Non-pigmented ciliary epithelial cell (primary cell): ENCODE measurements at places on chromosomes 13 and 19.

DNA sequence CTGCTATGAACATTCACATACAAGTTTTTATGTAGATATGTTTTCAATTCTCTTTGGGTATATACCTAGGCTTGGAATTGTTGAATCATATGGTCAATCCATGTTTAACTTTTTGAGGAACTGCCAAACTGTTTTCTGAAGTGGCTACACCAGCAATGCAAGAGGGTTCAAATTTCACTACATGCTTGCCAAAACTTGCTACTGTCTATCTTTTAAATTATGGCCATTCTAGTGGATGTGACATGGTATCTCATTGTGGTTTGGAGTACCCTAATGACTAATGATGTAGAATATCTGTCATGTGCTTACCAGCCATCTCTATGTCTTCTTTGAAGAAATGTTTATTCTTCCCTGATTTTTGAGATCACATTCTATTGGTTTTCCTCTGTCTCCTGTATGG lies 860.3 kb downstream of the DIAPH3 start:
- no peak for DNase-seq

GRCh38 chr13:33080972-33081590 lies 64.9 kb downstream of the KL start:
- DNase-seq = no peak

- no peak for DNase-seq
These were observed 519 bp downstream of the PTPRS start for GRCh38 chr19:5339950-5340636.

DNA sequence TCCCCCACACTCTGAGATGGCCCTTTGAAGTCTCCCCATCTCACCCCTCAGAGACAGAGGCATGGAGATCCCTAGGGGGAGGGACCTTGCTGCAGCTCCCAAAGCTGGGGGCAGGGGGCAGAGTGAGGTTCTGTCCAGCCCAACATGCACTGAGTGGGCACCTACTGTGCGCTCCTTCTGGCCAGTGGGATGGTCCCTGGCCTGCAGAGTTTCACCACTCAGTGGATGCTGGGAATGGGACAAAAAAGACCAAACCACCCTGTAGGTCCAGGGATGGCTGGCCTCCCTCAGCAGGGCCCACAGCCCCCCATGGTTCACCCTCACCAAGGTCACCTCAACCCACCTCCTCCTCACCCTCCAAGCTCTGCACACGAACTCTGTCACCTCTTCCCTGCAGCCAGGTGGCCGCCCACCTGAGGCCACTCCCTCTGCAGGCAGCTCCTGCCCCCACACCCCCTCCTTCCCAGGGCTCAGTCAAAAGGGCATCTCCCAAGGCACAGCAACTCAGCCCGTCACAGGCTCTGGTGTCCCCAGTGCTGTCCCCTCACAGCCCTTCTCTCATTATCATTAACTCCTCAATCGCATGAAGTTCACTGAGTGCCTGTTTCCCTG lies 16.1 kb downstream of the CEACAM21 start:
- DNase-seq = no peak

DNA sequence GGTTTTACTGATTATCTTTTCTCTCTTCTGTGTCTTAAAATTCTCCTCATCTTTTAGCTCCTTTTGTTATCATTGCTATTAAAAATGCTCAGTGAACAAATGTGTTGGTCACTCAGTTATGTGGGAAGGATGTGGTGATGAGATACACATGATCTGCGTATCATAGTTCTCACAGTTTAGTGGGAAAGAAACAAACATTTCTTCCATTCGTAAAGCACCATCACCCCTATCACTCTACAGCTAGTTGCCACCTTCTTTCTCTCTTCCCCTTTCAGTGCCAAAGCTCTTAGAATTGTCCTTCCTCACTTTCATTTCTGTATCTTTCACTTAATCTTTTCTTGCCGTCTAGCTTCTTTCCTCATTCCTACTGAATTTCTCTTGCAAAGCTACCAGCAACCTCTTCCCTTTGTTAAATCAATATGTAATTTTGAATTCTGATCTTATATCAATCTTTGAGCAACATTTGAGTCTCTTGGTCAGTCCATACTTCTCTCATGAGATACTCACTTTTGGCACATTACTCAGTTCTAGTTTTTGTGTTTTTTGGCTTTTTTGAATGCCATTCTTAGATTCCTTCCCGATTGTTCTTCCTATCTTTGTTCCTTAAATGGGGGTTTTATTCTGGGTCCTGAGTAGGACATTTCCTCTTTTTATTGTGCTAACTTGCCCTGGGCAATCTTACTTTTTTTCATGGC lies 122.3 kb downstream of the PCCA start:
- DNase-seq = no peak

DNA sequence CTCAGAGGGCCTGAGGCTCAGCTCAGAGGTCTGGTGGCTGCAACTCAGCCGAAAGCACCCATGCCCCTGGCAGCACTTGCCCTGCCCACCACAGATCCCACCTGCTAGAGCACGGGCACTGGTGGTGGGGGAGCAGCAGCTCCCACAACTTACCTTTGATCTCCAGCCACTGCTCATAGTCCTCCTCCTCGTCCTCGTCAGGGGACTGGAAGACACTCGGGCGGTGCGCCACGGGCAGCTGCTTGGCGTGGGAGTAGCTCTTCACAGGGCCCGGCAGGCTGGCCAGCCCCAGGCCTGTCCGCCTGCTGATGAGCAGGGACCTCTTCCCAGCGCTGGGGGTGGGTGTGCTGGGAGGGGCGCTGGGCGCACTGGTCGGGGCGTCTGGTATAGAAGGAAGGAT lies 14.6 kb downstream of the SUGP1 start:
- DNase-seq = no peak

DNA sequence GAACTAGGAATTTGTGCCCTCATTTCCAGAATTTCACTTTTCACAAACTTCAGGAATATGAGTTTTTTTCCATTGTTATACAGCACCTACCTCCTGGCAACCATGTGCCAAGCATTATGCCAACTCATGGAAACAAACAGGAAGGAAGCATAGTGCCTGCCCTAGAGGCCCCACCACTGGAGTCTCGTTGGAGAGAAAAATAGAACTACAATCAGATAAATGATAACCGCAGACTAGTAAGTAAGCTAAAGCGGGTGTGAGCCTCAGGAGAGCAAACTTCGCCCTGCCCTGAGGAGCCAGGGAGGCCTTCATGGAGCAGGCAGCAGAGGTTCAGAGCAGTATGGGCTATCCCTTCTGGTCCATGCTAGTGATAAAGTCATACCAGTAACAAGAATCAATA lies 75.9 kb downstream of the FRY start:
- DNase-seq = no peak

- DNase-seq = no peak
These were observed 71.0 kb downstream of the ZNF568 start for GRCh38 chr19:36987091-36987490.
